T-cell (primary cell): ENCODE measurements at places on chromosomes 13 and 19.

DNA sequence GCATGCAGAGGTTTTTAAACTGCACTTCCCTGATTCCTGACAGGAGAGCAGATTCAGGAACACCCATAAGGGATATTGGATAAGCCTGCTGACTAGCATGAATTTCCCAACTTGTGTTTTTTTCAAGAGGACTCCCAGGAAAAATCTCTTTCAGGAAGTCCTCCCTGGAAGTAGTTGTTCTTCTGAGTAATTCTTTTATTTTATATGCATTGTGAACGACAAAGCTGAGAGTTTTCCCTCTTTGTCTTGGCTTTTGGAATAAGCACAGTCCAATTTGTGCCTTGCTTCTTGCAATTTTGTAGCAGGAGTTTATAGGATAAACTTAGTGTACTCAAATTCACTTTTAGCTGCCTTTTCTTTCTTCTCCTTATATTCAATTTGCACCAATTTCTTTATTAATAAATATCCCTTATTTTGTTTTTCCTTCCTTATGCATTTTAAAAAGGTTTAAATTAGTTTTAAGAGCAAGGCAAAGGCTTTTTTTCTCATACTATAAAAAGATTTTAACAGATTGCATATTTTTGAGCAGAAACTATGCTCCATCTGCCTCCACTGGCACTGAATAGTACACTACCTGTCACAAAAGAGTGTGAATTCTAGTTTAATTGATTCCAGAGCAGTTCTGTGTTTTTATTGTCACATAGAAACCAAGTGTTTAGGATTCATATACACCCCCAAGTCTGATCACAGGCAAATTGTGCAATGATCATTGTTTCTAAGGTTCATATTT lies 543.3 kb upstream of the SPRY2 start:
- DNase-seq, result no peak

GRCh38 chr19:16829010-16829821 lies at the start of gene SIN3B:
SIN3B (plus strand) TSS chr19:16829398; CDS start chr19:16829421, 23 bp downstream.
- peak; percentile 82 for DNase-seq

DNA sequence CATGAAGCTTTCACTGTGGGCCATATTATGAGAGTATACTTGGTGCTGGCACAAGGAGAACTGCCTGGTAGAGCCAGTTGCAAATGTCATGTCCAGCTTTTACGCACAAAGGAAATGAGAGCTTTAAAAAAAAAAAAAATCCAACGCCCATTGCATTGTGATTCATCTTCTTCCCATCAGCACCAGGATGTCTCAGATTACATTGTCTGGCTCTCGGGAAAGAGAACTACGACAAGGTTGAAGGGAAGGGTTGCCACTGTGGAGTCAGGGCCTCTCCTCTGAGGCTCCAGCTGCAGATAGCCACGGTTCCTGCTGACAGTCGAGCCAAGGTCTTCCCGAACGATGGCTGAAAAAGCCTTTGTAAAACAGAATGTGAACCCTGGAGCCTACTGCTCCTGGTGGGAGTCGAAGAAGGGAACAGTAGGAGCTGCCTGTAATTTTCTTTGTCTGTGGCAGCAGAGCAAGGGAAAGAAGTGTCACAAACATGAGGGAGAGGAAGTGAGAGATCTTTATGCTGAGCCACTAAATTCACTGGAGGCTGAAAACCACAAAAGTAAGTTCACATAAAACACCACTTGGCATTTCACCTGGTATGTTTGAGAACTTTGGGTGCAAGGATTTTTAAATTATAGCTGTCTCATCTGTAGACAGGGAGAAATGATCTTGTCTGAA lies 704.7 kb downstream of the DIAPH3 start:
- DNase-seq, result no peak

DNA sequence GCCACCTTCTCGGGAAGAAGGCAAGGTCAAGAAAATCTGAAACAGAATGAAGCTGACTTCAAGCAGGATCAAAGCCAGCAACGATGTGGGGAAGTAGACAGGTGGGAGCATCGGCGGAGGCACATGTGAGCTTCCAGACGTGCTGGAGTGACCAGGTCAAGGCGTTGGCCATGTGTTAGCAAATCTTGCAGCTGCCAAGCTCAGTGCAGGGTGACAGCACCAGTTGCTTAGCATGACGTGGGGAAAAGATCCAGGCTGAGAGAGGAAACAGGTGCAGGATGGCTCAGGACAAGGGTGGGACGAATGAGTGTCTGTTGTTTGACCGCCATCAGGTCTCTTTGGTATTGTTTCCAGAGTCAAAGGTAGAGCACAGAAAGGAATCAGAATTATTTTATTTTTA lies 92.3 kb downstream of the TNFSF13B start:
- no peak for DNase-seq

DNA sequence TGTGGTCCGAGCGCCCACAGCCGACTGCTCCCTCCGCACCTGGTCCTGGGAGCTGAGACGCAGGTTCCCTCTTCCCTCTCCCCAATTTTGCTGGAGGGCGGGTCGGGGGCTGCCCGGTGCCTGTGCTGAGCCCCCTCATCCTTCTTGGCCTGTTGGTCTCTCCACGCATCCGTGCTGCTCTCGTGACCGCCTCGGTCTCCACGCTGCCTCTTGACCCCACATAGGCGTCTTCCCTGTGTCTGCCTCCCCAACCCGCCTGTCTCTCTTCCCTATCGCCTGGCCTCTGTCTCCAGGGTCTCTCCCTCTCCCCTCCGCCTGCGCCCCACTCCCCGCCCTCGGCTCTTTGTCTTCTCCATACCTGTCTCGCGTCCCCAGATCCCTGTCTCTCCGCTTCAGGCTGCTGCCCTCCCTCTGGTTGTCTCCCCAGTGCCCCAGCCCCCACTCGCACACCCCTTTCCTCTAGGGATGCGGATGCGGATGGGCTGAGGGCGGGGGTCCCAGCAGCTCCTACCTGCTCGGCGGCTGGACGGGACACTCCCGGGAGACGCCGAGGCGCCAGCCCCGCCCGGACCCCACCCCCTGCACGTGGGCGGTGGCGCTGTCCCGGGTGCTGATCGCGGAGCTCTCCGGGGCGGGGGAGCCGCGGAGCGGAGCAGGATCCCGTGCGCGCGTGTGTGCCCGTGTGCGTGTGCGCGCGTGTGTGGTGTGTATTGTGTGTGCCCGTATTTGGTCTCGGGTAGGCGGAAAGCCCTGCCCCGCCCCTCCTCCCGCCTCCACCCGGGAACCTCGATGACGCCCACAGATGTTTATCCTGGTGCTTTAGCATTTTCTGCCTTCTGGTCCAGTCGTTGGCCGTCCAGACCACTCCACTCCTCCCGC lies at the start of gene SYT5:
Gene SYT5 (minus strand): TSS at position 684 of the 879 bp plus-strand sequence. CDS start 1,248 bp downstream, outside the sequence.
- peak; percentile 26 for DNase-seq

DNA sequence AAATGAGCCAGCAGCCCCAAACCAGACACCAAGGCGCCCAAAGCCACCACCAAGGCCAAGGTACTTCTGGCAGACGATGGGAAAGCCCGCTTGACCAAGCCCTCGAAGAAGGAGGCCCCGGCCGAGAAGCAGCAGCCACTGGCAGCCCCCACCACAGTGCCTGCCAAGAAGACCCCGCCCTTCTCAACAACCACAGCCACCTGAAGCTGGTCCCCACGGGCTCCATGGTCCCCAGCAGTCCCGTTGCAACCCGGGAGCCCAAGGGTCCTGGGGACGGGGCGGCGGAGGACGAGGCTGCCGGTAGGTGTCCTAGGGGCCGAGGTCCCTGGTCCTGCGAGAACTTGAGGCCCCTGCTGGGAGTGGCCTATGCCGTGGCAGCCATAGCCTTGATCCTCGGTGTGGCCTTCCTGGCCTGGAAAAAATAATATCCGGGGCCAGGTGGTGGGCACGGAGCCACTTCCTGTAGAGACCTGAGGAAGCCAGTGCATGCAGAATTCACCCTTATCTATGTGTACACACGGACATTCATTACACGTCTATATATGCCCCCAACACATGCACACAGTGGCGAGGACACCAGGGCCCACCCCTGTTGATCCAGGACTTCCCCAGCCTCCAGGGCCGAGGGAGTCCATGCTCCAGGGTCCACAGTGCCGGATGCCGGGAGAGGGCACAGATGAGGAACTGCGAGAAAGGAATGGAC lies 13.8 kb downstream of the C1QTNF9 start:
- no peak for DNase-seq

- no peak for DNase-seq
Observed at GRCh38 chr13:106373989-106374572, 161.4 kb downstream of the EFNB2 start.

DNA sequence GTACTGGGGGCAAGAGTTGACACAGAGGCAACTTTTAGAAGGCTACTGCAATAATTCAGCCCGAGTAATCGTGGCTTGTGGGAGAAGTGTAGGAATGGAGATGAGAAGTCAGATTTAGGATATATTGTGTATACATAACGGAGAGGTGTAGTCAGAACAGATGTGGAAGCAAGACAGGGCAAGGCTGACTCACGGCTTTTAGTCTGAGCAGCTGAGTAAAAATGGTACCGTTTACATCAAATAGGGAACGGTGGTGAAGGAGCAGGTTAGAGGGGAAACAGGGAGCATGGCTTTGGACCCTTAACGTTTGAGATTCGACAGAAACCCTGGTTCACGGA lies 796 bp upstream of the LSM14A start:
- no peak for DNase-seq

- DNase-seq, result no peak
Observed at GRCh38 chr13:78228940-78229339, 310.3 kb upstream of the EDNRB start.
